ENCODE measurements at places on chromosomes 12 and 14.

GRCh38 chr12:132471011-132471857 is 18.7 kb upstream of the FBRSL1 start:
- no peak for DNase-seq

- no peak for DNase-seq
Observed at GRCh38 chr14:101062065-101062450, 158.5 kb upstream of the RTL1 start.

- no peak for DNase-seq
Observed at GRCh38 chr14:99516156-99516870, 35.1 kb downstream of the CCNK start.

DNA sequence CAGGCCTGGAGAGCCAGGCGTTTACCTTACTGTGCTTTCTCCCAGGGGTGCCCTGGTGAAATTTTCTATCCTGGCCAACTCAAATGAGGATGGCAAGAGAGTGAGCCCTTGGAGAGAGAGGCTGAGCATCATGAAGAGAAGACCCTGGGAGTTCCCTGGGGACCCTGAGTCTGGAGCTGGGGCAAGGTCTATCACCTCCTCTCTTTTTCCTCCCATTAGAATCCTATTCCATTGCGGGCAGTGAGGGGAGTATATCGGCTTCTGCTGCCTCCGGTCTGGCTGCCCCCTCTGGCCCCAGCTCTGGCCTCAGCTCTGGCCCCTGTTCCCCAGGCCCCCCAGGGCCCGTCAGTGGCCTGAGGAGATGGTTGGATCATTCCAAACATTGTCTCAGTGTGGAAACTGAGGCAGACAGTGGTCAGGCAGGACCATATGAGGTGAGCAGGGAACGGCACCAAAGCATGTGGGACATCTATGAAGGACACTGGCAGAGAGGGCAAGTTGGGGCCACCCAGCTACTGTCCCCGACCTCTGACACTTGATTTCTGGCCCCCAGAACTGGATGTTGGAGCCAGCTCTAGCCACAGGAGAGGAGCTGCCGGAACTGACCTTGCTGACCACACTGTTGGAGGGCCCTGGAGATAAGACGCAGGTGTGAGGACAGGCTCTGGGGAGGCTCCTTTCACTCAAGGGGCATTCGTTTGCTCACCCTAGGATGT is 1.6 kb downstream of the ARHGEF25 start:
- no peak for DNase-seq

DNA sequence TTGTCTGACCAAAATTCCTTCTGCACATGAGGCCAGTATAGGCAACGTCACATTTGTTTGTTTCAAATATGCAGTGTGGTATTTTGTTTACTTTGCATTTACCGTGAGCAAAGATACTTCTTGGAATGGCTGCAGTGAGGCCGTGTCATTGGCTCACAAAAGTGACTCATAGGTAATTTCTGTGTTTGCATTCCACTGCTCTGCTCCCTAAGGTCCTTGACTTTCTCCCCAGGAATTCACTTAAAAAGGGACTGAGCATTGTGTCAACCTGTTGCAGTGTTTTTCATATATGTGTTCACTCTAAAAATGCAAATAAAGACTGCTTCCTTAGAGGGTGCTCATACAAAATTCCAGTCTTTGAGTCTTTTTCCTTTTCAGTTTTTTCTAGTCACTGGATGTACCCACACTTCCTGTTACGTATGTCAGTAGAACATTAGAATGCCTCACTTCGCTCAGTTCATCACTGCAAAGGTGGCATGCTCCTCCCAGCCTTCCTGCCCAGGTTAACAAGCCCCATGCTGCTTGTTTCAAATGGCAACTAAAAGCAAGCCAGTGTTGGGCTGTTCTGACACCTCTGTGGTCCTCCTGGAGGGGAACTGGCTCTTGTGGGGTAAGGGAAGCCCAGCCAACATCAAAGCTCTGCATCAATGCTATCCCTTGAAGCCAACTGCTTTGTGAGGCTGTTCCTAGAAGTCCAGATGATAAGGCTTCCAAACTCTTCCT is 9.1 kb downstream of the C12orf76 start:
- DNase-seq: no peak

GRCh38 chr12:31742891-31743290 is 14.1 kb upstream of the AMN1 start:
- DNase-seq: no peak

- DNase-seq: no peak
Observed at GRCh38 chr12:67043771-67044170, 225.4 kb upstream of the CAND1 start.

DNA sequence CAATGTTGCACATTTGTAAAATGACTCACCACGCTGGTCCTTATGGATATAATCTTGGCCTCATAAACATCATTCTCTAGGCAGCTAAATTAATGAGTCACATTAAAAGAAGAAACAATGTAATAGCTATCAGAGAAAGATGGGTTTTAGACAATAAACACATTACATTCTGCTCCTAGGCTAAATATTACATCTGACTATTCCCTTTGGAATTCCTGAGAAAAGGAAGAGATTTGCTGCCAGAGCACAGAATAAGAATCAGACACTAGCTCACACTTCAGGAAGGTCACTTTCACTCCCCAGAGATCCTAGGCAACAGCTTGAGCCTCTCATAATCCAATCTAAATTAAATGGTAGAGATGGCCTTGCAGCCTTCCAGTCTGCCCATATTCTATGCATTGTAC is 218.2 kb downstream of the PTPRO start:
- DNase-seq: no peak

DNA sequence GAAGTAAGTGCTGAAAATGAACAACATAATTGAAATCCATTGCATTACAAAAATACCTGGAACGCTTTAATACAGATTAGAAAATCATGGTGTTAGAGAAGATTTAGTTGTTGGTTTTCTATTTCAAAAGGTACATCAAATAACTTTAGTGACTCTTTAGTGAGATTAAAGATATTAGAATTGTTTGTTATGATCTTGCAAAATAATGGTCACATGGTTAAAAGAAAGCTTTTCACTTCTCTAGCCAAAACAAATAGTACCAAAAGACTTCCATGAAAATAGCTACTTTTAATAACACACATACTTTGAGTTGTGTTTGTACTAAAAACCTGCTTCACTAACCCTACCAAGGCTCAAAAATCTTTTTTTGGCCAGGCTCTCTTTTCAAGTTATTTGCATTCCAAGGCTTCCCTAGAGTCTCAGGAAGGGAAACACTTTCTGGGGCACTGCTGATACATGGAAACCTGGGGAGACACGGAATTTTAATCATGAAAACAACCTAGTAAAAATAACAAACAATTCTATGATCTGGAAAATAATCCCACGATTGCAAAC is at the start of gene SLCO1A2:
TSS of gene SLCO1A2 (minus strand) at position 147 of the 555 bp plus-strand sequence. CDS start 270 bp downstream, outside the sequence.
- no peak for DNase-seq

- DNase-seq: no peak
Observed at GRCh38 chr12:101490286-101490920, 15.3 kb downstream of the SPIC start.

DNA sequence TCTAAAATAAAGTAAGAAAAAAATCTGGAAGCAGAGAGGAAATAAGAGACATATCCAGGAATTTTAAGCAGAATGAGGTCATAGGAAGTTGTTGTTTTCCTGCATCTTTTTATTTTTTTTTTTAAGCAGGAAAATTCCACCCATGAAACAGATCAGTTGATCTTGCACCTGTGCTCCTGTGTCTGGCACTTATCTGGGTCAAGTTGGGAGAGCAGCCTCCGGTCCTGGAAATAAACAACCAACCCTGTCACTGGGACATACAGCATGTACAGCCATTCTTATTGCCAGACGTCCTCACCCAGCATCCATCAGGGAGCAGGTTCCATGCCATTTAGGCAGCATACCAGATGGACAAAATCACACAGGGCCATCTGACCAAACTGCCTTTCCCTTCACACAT is 266.0 kb upstream of the BTG1 start:
- no peak for DNase-seq

GRCh38 chr14:79424462-79424861 is 786.8 kb downstream of the DIO2 start:
- no peak for DNase-seq

DNA sequence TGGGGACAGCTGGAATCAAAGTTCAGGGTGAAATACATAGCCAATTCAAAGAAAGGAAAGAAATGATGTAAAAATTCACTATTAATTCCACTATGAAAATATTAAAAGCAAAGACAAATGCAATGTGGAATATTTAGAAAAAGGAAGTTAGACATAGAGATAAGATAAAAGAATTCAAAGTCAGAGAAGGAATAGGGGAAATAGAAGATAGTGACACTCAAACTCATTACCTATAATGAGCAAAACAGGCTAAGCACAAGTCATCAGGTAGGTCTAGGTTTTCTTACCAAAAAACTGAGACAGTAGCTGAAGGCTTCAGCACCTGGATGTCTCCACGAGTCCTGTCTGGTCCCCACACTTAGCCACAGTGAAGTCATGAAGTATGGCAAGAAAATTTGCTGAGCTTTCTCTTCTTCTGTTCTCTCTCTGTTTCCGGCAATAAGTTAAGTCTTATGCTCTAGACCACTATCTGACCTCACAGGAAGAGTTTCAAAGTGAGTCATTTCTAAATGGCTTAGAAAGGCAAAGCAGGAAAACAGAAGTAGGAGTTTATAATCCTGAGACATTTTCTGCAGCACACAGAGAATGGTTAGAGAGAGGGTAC is at the start of gene C3AR1:
TSS of gene C3AR1 (minus strand) at position 369 of the 604 bp plus-strand sequence. CDS start 6,174 bp downstream, outside the sequence.
- DNase-seq: no peak

GRCh38 chr12:14471497-14471896 is 96.2 kb downstream of the PLBD1 start:
- DNase-seq: no peak

DNA sequence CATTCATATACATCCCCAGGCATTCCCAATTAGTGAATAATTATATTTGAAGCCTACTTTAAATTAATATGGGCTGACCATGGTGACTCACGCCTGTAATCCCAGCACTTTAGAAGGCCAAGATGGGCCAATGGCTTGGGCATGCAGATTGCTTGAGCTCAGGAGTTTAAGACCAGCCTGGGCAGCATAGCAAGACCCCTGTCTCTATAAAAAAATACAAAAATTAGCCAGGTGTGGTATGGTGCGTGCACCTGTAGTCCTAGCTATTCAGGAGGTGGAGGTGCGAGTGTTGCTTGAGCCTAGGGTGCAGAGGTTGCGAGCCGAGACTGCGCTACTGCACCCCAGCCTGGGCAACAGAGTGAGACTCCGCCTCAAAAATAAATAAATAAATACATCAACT is 7.6 kb upstream of the ARID2 start:
- DNase-seq: no peak

GRCh38 chr12:51264297-51264696 is 5.9 kb downstream of the SMAGP start:
- no peak for DNase-seq

- DNase-seq: no peak
Observed at GRCh38 chr14:89813617-89814031, 140.9 kb downstream of the EFCAB11 start.

GRCh38 chr14:56487761-56488160 is 91.8 kb upstream of the TMEM260 start:
- no peak for DNase-seq

GRCh38 chr12:120668868-120669840 is 17.8 kb upstream of the MLEC start:
- no peak for DNase-seq

- no peak for DNase-seq
Observed at GRCh38 chr12:57772429-57773322, at the start of gene EEF1AKMT3. Gene EEF1AKMT3, plus strand, starts transcription at chr12:57772614. Its CDS starts 111 bp downstream, at chr12:57772725.

DNA sequence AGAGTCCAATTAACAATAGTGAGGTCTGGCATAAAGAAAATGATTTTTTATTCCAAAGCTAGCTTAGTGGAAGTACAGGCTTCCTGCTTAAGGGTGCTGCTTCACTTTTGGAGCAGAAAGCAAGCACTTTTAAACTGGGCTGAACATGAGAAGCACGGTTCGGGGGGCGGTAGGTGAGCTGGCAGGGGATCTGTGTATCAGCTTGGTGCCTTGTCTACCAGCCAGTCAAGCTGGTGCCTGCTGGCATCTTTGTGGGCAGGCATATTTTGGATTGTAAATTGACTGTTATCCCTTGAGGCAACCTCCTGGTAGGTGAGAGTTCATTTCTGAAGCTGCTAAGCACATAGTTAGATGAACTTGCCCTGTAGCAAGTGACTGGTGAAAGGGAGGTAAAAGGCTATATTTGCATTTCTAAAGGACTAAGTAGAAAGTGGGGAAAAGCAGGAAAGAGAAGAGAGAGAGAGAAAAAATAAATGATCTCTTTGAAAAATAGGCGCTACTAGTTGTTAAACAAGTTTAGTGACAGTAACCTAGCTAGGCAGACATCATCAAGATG is 121.1 kb upstream of the SYT10 start:
- no peak for DNase-seq

- no peak for DNase-seq
Observed at GRCh38 chr14:57866199-57866705, 360 bp upstream of the SLC35F4 start.

DNA sequence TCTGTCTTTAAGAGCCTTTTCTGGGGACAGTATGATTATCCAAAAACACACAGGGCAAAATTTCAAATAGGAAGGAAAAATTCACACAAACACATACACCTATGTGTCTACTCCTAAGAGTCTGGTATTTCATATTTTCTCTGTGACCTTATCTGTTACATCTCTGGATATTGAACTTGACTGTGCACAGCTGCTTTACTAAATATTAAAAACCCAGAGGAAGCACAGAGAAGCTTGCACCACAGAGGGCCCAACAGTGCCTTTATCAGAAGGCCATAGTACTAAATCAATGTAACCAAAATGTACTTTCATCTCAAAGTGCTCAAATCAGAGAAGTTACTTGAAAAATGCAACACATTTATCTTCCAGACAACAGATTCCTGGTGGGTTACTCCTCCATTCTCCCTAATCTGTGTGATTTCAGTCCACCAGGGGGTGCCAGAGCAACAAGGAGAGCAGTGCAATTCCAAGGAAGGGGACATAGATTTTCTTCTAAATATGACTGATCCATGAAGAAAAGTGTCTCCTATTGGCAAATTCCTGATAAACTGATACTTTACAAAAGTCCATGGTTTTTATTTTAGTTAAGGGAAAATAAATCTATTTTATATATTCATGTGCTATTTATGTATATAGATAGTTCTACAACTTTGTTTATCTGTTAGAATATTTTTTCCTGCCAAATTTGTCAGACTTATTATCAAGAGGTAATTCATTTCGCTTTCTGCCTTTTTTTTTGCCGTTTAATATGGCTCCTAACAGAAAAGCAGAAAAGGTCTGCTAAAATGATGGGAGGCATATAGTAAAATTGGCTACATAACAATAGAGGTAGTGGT is 617.6 kb downstream of the LRFN5 start:
- no peak for DNase-seq

Measured in activated CD8-positive, alpha-beta memory T cell treated with anti-CD3 and anti-CD28 coated beads for 1 hour (primary cell).